AG08395 (cell line): ENCODE measurements at places on chromosomes 1 and 21.

- DNase-seq: no peak
Measured at GRCh38 chr1:89451011-89451410, 73.6 kb upstream of the LRRC8B start.

DNA sequence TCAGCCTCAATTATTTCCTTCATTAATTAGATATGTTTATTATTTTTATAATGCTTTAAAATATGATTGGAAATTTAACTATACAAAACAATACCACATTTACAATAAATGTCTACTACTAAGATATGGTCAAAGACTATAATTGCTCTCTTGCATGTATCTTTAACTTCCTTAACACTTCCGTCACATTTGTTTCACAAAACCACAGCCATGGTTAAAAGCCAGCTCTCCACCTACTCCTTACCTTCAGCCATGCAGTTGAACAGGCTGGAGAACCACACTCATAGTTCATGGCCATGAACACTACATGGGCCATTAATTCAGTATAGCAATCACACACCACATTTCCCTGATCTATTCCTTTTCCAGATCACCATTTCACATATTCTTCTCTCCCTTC lies 72.2 kb downstream of the NME7 start:
- no peak for DNase-seq

- DNase-seq: no peak
Measured at GRCh38 chr1:185498207-185498606, 181.2 kb upstream of the IVNS1ABP start.

DNA sequence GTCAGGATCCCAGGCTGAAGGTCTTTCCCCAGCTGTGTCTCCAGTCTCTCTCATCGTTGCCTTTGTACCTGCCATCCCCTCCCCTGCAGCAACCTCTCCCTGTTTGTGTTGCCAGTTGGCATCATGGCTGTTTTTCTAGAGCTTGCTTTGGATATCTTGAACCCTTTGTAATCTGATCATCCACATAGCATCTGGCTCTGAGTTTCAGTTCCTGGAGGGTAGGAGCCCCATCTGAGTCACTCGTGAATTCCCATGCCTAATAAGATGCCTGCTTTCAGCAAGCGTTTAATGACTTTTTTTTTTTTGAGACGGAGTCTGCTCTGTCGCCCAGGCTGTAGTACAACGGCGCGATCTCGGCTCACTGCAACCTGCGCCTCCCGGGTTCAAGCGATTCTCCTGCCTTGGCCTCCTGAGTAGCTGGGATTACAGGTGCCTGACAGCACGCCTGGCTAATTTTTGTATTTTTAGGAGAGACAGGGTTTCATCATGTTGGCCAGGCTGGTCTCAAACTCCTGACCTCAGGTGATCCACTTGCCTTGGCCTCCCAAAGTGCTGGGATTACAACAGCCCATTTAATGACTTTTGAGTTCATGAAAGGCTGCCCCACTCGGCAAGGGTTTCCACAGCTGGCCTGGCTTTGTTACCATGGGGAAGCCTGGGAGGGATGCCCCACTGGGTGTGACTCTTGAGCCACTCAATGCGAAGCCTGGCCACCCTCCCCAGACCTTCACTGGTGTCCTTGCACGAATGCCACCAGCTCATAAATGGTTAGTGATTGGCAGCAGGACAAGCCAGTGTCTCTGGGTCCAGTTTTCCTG lies 11.9 kb downstream of the ALPL start:
- DNase-seq: peak; percentile 40

- DNase-seq: peak; percentile 68
Measured at GRCh38 chr1:109151146-109151990, 37.5 kb downstream of the ELAPOR1 start.

GRCh38 chr1:113763661-113764060 lies 4.4 kb upstream of the PHTF1 start:
- no peak for DNase-seq

- DNase-seq: peak; percentile 52
Measured at GRCh38 chr1:3283849-3284248, 170.6 kb upstream of the ARHGEF16 start.

- DNase-seq: no peak
Measured at GRCh38 chr1:154944401-154945159, 8.1 kb upstream of the PMVK start.

DNA sequence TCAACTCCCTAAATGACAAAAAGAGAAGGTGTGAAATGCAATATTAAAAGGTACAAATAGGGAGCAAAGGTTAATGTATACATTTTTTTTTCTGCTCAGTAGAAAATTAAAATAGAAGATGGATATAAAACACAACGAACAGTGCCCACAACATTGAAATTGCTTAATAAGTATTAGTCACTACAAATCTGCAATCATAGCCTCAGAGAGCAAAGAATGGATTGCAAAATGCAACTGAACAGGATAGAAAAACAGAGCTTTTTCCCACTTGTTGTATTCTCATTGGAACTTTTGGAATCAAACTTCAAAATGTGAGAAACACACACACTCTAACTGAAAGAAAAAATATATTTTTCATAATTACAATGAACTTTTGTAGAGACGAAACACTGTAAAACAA lies 552.2 kb upstream of the NCAM2 start:
- DNase-seq: no peak

GRCh38 chr1:98940722-98941079 lies 64.0 kb downstream of the PLPPR5 start:
- DNase-seq: peak; percentile 81

DNA sequence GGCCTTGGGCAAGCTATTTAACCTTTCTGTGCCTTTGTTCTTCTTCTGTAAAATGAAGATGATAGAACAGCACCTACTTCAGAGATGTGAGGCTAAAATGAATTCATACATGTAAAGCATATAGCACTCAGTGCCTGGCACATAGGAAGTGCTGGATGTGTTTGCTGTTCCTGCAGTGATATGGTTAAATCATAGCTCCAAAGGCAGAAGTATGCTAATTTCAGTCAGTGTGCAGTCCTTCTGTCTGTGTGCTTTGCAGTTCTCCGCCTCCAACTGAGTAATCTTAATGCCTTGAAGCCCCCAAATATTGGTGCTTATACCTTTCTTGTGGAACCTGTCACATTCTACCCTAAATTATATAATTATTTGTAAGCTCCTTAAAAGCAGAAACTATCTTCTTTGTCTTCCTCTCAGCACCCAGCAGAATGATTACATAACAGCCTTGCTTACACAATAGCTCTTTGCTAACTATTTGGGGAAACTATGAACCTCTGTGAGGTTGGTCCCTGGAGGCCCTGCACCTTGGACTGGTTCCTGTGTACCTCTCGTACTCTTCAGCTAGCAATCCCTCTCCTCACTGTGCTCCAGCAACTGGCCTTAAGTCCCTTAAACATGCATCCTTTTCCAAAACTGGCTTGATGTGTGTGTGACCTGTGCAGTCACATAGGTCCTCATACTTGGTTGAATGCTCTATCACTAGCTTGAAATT lies 57.0 kb upstream of the CACYBP start:
- no peak for DNase-seq

GRCh38 chr1:236627727-236628408 lies 23.6 kb upstream of the HEATR1 start:
- no peak for DNase-seq

DNA sequence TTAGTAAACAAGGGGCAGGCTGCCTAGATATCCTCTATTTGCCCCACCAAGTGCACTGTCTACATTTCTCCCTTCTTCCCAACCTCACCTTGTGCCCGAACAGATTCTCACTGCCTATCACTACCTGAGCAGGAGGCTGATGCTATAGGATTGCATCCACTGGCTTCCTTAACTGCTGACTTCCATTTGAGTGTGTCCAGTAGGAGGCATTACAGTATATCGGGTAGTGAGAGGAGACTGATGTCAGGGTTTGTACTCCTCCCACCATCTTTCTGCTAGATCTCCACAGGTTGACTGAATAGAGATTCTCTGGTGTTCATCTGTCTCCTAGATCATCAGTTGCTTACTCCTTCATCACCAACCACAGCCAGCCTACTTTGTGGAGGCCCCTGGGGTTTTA lies 796.3 kb downstream of the LRRIQ3 start:
- no peak for DNase-seq

GRCh38 chr21:42093991-42094421 lies 22.9 kb downstream of the UMODL1 start:
- DNase-seq: peak; percentile 91

- no peak for DNase-seq
Measured at GRCh38 chr1:61680500-61680899, 44.4 kb downstream of the TM2D1 start.

DNA sequence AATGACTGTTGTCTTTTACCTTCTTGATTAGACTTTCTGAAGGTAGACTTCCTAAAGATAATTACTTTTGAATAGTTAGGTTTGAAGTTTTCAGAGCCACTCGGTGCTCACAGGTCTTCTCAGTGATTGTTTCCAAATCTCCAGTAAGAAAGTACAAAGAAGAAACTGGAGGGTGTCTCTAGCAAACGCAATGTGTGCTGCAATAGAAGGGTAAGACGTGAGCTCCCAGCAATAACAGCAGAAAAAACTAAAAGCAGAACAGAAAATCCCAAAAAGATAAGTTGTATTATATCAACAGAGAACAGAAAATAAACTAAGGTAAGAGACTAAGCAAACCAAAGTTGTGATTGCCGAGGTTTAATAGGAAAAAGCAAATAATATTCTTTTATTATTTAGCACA lies 1.8 kb downstream of the CTTNBP2NL start:
- no peak for DNase-seq

DNA sequence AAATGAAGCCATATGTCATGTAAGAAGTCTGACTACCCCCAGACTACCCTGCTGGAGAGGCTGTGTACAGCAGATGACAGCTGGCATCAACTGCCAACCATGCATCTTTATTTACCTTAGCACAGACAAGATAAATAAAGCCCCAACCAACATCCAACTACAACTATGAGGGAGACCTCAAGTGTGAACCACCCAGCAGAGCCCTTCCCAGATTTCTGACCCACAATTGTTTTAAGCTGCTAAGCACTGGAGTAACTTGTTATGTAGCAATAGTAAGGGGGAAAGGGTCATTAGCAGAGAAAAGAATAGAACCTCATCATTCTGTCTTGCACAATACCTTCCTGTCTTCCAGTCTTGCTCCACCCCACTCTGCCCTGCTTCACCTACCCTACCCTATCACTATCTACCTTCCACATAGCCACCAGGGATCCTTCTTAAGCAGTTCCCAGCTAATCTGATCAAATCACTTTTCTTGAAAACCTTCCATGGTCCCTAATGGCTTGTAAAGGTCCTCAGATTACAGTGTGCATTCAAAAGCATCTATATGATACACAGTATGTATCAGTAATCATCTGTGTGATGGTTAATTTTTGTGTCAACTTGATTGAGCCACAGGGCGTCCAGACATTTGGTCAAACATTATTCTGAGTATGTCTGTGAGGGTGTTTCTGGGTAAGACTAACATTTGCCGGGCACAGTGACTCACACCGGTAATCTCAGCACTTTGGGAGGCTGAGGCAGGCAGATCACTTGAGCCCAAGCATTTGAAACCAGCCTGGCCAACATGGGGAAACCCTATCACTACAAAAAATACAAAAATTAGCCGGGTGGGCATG lies 19.6 kb upstream of the RBM15 start:
- DNase-seq: no peak

GRCh38 chr1:116306840-116307442 lies 66.1 kb upstream of the ATP1A1 start:
- DNase-seq: no peak

DNA sequence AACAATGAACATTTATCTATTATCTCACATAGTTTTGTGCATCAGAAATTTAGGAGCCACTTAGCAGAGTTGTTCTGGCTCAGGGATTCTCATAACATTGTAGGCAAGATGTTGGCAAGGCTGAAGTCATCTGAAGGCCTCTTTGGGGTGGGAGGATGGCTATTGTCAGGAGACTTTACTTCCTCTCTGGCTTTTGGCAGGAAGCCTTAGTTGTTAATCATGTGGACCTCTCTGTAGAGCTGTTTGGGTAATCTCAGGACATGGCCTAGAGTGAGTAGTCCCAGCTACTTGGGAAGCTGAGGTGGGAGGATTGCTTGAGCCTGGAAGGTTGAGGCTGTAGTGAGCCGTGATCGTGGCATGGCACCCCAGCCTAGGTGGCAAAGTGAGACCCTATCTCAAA lies 40.2 kb downstream of the RASAL2 start:
- peak; percentile 74 for DNase-seq

- DNase-seq: peak; percentile 97
Measured at GRCh38 chr1:41516168-41517061, 31.9 kb upstream of the EDN2 start.

- no peak for DNase-seq
Measured at GRCh38 chr1:89863165-89863830, 42.5 kb downstream of the LRRC8D start.

DNA sequence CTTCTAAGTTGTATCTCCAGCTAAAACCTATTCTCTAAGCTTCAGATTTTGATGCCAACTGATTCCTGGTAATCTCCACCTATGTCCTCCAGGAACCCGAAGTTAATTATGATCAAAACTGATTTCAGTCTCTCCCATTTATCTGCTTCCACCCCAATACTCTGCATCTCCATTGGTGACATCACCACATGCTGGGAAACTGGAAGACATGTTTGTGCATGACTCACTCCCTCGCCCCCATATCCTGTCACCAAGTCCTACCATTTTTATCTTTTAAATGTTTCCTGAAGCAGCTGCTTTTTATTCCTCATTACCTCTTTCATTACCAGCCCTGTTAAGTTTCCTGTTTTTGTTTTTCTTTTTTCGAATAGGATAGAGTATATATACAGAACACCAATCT lies 228.5 kb downstream of the LRRC40 start:
- no peak for DNase-seq

DNA sequence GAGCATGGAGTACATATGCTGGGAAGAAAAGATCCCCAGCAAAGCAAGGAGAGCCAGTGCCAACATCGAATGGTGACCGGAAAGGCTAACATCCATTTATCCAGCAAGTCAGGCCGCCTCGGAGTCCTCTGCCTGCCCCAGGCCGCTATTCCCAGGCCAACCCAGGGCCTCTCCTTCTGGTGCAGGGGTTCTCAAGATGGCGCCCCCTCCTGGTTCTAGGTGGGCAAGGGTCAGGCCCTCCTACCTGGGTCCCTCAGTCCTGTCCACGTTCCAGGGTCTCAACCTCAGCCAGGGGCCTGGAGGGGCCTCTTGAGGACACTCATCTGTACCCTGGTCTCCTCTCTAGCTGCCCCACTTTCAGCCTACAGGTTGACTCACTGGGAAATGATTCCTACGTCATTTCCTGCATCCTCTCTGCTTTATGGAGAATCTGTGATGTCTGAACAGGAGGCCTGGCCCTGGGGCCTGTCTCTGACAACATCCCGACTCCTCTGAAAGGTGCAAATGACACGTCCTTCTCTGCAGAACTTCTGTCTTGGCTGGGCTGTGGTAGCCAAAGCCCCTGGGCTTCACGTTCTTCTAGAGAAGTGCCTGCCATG lies 145.3 kb downstream of the PSMG1 start:
- no peak for DNase-seq

DNA sequence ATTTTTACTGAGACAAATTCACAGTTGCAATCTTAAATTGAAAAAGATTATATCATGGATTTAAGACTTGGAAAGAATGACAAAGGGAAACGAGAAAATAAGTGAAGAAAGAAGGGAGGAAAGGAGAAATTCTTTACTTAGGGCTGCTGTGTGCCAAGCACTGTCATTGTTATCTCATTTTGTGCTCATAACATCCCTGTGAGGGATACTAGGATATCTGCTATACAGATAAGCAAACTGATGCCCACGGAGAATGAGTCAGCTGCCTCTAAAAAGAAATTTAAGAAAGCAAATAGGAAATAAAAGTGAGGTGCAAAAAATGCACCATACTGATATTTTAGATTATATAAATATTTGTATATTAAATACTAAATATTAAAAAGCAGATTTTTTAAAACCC lies 183.6 kb upstream of the NR5A2 start:
- no peak for DNase-seq
